ENCODE measurements at places on chromosomes 7 and 10.
A peak's percentile ranks its signal among the peaks of the same experiment; 100 is the strongest.

DNA sequence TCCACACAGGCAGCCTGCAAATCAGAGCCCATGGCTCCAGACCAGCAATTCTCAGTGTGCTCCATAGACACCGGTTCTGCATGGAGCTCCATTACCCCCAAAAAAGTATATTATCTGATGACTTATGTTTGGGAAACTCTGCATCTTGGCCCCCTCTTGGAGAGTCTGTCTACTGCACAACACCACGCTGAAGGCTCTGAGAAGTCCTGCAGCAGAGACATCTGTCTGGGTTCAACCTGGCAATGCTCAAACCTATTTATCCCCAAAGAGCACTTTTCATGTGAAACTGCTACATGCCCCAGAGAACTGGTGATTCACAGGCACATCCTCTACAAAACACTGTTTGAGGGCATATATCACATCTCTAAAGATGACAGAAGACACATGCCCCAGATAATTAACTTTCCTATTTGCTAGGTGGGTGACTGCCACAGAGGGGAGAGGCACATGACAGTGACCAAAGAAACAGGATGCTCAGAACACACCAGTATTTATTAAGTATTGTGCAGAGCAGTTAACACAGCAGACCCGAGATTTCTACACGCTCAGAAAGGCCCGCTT is 83.8 kb downstream of the DLG5 start:
- DNase-seq: no peak

DNA sequence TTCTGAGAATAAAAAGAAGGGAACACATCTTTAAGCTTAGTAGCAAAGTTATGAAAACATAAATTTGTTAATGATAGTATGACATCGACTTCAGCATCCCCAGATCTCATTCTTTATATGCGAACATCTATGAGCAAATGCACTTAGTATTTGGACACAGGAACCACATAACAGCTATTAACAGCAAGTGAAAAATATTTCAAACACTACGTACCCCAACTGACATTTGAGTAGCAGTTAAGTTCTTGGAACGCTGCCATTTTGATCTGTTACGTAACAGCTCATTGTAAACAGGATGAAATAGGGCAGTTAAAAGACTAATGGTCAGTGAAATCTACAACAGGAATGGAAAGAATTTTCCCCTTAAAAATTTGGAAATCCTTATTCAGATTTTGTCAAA is 428.9 kb downstream of the TNS3 start:
- DNase-seq: peak; percentile 91

- DNase-seq: peak; percentile 40
Measured at GRCh38 chr10:127909716-127910463, 3.0 kb downstream of the PTPRE start.

DNA sequence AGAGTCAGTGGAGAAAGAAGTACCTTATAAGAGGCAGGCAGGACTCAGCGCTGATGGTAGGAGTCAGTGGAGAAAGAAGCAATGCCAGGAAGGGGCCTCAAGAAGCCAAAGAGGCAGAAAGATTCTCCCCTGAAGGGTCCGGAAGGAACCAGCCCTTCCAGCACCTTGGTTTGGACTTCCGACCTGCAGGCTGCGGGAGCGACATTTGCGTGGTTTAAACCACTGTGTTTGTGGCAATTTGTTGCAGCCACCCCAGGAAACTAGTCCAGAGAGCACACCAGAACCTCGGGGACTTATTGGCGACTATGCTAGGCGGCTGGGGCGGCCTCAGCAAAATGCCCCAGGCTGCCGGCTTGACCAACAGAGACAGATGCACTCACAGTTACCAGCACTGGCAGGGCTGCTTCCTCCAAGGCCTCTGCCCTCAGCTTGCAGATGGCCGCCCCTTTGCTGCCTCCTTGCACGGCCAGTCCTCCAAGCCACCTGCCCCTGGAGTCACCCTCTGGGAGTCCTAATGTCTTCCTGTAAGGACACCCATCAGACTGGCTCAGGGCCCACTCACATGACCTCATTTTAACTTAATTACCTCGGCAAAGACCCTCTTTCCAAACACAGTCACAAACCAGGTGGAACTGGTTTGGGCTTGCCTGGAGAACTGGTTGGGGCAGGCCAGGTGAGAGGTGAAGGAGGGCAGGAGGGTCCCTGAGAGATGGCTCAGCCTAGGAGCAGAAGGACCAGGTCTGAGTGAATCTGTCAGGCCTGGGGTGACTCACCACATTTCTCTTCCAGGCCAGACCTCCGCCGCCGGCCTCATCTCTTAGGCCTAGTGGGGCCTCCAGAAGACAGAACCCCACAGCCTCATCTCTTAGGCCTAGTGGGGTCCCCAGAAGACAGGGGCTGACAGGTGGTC is 26.1 kb downstream of the CALML3 start:
- DNase-seq: no peak

GRCh38 chr7:36984041-36984521 is 259.8 kb upstream of the AOAH start:
- DNase-seq: no peak

DNA sequence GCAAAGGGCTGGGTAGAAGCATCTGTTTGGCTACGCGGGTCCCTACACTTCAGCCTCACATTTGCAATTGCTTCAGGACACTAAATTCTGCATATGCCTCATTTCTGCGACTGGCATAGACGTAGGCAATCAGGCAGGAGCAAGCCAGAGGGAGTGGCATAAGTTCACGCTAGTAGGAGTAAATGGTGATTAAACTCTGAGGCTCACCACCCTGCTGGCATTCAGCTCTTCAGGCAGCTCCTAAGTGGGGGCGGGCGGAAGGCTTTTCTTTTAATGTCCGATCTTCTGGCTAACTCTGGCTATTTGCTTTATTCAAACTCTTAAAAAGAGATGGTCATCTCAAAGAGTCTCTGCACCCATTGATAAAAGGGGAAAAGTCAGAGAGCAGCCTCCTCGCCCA is 45.3 kb downstream of the RGS10 start:
- no peak for DNase-seq

GRCh38 chr7:111753968-111754367 is 191.7 kb upstream of the IMMP2L start:
- peak; percentile 41 for DNase-seq

DNA sequence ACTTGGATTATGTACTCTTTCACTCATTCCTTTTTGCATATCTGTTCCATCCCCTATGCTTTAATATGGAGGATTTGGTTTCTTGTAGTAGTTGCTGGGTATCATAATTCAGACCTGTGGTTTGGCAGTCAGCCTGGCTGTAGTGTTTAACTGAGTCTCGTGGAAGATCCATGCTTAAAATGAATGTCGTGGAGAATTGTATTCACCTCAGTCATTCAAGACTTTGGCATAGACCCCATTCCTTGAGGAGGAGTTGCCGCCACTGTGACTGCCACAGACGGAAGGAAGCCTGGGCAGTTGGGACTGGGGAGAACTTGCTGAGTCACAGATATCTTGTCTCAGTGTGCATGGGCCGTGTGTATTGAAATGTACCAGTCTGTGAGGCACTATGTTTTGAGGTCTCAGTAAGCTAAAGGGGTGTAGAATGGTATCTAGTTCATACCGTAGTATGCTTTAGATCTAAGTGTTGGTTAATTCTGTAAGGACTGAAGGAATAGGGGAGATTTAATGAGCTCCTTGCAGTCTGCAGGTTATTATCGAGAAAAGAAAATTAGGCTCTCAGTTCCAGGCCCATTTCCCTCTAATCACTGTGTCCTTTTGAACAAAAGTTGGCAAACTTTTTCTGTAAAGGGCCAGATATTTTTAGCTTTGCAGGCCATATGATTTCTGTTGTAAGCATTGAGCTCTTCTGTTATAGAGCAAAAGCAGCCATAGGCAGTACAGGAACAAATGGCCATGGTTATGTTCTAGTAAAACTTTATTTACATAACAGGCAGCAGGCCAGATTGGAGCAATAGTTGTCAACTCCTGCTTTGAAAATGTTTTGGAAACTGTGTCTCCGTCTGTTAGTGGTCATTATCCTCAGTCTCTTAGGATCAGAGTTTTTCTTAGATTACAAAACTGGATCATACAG is 76.8 kb downstream of the TPST1 start:
- peak; percentile 98 for DNase-seq
